Suprapubic skin (tissue), 4 donors: ENCODE measurements at places on chromosomes 11 and 22.
A peak's percentile ranks its signal among the peaks of the same experiment; 100 is the strongest.

DNA sequence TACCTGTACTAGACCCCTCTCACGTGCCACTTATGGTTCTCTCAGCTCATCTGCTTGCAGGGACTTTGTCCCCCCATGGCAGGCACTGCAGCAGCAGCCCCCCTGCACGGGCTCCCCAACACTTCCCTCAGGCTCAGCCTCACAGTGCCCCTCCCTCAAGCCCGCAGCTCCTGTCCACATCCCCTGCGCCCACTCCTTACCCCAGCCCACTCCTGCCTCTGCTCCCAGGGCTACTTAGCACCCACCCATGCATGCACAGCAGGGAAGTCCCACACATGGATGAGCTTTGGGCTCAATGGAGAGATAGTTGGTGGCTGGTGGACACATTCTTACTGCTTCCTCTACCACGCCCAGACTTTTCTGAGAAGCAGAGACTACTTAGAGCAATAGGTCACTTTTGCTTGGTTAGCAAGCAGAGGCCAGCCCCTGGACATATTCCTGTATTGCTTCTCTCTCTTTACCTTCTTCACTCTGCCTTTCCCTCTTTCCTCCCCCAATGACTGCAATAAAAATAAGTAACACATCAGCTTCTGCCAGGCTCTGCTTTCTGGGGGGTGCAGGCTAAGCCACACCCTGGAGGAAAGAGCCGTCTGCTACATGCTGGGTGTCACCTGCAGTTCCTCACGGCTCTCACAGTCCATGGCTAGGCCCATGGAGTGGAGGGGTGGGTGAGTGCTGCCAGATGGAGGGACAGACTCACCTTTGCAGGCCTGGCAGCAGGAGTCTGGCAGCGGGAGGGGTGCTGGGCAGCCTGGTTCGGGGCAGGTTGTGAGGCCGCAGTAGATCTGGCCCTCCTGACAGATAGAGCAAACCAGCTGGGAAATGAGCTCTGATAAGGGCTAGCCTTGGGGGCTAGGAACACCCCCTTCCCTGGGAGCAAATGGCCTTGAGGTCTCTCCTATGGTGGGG, 23.4 kb downstream of the CHRDL2 start:
- DNase-seq: no peak

DNA sequence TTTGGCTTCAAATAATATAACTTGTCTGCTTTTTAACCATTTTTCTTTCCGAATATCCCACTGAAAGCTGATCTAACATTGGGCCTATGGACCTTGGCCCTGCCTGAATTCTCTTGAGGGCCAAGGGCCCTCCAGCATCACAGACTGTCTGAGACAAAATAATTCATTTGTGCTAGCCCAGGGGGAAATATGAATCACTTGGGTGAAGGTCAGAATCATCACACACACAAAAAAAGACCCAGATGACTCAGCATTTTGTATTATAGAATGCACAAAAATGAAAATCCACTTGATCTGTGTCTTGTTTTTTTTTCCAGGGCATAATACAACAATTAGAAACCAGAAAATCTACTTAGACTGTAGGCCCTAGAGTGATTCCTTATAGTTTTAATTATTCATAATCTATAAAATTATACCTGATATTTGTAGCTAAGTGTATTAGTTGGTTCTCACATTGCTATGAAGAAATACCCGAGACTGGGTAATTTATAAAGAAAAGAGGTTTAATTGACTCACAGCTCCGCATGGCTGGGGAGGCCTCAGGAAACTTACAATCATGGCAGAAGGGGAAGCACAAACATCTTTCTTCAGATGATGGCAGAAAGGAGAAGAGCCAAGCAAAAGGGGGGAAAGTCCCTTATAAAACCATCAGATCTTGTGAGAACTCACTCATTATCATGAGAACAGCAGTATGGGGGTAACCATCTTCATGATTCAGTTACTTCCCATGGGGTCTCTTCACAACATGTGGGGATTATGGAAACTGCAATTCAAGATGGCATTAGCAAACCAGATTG, 15.6 kb upstream of the RDX start:
- DNase-seq: no peak

GRCh38 chr22:49087198-49087597, 740.5 kb downstream of the BRD1 start:
- DNase-seq: no peak

DNA sequence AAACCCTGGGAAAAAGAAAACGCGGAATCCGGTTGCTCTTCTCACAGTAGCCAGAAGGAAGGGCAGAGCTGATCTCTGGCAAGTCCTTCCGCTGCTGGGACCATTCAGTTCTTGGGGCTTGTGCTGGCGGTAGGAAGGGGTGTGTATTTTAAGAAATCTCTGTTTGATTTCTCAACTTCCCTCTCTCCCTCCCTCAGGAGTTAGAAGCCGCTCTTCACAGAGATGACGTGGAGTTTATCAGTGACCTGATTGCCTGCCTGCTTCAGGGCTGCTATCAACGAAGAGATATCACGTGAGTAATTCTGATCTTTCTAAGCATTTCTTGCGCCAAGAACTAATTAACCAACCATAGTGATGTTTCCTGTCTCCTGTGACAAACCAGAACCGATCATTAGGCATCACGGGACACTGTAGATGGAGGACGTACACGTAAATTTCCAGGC, 85.9 kb upstream of the SLC25A18 start:
- DNase-seq: no peak

GRCh38 chr11:47233051-47233450, 15.6 kb downstream of the ACP2 start:
- no peak for DNase-seq

DNA sequence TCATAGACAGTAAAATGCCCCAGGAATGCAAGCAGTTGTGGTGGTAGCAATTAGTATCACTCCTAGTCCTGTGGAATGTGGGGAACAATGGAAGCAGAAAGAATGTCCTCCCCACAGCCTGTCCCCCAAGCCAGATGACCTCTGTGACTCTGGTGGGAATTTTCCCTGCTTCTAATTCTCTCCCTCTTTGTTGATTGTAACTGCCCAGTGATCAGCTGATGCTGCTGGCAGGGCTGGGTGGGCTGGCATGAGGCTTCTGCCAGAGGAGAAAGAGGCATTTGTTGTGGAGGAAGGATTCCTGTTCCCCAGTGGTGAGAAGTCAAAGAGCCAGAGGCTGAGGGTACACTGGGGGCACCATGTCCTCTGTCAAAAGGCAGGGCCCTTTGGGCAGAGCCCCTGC, 116.7 kb upstream of the NCAM1 start:
- no peak for DNase-seq

DNA sequence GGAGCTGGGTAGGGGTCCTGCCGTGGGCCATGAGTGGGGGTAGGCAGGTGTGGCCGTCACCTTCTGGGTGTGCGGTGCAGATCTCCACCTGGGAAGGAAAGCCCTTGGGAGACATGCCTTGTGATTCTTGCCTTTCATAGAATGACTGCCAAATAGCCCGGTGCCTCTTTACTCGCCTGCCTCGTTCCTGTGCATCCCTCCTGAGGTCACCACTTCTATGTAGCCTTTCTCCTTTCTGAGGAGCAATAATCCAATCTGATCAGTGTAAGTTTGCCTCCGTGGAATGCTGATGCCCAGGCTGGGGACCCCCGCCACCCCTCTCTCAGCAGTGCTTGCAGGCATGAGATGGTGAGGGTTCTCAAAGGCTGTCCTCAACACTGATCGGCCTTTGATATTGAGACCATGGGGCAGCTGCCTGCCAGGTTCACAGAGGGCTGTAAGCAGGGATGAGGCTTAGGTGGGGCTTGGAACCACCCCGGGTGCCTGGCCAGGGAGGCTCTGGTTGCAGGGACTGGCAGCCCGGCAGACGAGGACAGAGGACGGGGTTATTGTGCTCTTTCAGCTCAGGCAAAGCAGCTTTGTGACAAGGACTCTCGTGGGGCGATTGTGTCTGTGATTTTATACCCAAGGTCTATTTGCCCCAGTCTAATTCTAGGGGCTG, 86.1 kb upstream of the WNT7B start:
- peak; percentile 57 for DNase-seq

DNA sequence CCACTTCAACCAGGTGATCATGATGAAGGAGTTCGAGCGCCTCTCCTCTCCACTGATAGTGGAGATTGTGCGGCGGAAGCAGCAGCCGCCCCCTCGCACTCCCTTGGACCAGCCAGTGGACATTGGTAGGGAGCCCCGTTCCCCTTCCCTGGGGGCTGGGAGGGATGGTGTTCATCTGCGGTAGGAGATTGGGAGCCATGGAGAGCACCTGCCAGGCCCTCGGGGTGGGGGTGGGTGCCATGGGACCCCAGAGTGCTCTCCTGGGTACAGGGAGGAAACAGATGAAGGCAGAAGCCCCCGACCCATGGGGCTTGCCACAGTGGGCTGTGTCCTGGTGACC, 7.0 kb downstream of the THAP7 start:
- no peak for DNase-seq

- no peak for DNase-seq
Measured at GRCh38 chr22:17641269-17641668, 2.7 kb downstream of the BCL2L13 start.

- peak; percentile 85 for DNase-seq
Measured at GRCh38 chr11:108115500-108116140, 5.7 kb upstream of the ACAT1 start.

- no peak for DNase-seq
Measured at GRCh38 chr22:30015229-30015797, 65.0 kb upstream of the HORMAD2 start.

DNA sequence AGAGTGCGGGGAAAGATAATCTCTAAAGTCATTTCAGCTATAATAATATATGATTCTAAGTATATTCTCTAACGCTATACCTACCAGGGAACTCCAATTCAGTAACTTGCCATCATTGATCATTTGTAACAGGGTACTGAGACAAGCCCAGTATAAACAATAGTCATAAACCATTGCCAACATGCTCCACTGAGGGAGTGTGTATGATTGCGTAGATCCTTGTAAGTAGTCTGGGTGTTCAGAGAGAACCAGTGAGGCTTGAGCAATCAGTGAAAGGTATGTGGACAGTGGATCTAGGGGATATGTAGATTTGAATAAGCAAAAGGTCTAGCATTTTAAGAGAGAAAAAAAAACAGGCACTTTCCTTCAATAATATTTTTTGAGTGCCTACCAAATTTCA, 1326.0 kb downstream of the LRRC4C start:
- no peak for DNase-seq
